ENCODE measurements at places on chromosomes 7 and 10. TPM values are rescaled to one million over a fixed set of nuclear protein-coding genes. Genes with fewer than 3 reads are reported as not detected.

DNA sequence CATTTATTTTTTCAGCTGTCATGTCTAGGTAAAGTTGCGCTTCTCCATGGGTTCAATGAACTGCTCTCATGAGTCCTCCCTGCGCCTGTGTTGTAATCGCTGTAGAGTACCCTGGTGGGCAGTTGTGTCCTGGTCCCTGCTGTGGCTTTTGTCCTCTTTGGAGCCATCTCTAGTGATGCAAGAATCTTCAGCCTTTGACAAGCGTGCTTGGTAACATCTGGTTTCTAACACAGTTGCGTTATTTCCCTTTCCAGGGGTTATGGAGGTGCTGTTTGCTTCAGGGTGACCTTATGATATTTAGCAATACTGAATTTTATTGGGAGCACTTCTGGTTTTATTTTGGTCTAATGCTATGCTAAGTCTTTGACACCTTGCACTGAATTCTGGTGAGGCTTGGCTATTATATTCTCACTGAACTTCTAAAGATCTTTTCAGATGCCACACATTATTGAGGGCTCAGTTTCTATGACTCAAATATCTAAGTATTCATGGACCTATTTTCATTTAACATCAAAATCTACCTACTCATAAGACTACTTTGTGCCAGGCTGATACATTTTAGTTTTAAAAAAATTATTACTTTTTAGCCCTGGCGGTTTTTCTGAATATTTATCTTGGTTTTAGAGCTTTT, 88.6 kb downstream of the FANK1 start:
- no peak for DNase-seq

DNA sequence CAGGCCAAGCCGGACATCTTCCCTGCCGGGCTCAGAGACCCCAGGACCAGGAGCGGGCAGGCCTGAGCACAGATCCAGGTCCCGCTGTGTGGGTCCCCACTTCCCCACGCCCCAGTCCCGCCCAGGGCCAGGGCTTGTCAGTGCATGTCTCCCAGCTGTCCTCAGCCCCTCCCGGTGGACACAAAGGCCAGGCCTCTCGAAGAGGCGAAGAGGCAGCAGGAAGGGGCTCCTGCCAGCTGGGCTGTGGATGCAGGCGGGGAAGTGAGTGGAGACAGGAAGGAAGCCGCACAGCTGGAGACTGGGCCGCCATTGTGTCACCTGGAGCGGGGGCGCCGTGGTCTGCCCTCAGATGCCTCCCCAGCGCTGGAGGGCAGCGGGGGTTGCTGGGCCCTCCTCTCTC, 4.8 kb downstream of the GRIFIN start:
- no peak for DNase-seq

- DNase-seq = no peak
Observed at GRCh38 chr7:55177589-55178261, 158.9 kb downstream of the EGFR start.

- DNase-seq = no peak
Observed at GRCh38 chr10:102185811-102186527, 33.8 kb downstream of the NOLC1 start.

- DNase-seq = no peak
Observed at GRCh38 chr10:18665815-18666558, 6.8 kb downstream of the ARL5B start.

PIP gene
- total RNA-seq = not detected

Measured in activated CD4-positive, alpha-beta memory T cell treated with anti-CD3 and anti-CD28 coated beads, Interleukin-2, amount 10 ng/mL, durations not matched to agents 7 days and 5 days (primary cell).